KBM-7 (cell line): ENCODE measurements at places on chromosomes 12 and 14.

GRCh38 chr12:47867495-47867941 is 37.3 kb downstream of the VDR start:
- DNase-seq: peak; percentile 47

DNA sequence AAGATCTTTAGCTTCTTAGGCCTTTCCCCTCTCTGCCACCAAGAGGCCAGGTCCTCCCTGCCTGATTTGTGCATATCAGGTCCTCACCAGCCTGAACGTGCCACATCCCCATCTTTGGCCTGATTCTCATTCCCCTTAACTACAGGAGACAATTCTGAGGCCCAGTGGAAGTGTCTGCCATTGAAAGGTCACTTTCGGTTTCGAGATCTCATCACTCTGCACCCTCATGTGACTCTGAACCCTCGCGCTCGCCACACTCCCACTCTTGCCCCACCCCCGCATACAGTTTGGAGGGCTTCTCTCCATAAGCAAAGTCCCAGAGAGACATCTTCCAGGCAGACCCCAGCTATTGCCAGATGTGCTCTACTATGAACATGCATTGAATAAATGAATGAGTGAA is 189.0 kb downstream of the NTF3 start:
- no peak for DNase-seq

- DNase-seq: no peak
Observed at GRCh38 chr12:41515953-41516352, 327.8 kb downstream of the PDZRN4 start.

DNA sequence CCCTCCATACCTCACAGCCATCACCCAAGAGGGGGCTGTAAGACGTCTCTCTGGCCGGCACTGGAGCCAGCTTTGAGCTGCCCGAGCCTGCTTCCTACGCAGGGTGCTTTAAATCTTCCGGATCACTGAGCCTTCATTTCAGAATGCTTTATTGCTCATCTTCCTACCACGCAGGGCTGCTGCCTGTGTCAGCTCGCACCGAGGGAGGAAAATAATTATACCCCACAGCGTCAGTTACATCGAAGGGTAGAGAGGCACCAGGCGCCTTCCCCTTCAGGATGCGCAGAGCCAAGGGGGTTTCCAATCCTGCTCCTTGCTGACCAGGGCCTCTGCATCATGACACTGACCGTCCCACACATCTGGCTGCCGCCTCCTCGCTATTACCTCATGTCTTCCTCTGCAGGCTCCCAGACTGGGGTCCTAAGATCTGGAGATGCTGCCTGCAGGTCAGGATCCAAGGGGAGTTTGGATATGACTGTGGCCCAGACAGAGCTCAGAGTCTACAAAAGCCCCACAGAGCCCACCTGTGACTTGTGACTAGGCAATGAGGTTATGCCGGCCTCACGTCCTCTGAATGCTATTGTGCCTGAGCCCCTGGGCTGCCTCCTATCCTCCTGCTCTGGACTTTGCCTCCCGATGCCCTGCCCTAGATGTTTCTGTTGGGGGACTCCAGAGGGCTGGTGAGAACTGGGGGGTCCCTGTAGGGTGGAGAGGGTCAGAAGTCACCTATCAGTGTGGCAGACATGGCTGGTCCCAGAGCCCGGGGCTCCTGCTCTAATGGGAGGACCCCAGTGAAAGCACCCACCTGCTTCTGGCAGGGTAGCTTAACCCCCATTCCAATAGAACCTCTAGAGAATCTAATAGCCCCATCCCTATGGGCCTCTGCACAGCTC is 220.3 kb upstream of the RTL1 start:
- no peak for DNase-seq

GRCh38 chr14:36383767-36384431 is 63.5 kb upstream of the MBIP start:
- no peak for DNase-seq

DNA sequence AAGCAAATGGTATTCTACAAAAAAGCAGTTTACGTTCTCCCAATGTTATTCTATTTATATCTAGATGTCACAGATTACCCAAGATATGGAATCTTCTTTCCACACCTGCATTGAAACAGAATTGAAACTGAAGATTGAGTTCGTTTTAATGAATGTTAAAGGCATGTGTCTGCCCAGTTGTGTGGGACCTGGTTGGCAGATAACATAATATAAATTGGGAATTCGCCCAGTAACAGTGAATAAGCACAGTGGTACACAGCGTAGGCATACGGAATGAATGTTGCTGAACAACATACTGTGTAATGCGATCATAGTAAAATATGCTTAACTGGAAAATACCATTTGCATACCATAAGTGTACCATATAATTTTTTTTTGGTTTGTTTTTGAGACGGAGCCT is 4.3 kb downstream of the KHNYN start:
- DNase-seq: no peak

DNA sequence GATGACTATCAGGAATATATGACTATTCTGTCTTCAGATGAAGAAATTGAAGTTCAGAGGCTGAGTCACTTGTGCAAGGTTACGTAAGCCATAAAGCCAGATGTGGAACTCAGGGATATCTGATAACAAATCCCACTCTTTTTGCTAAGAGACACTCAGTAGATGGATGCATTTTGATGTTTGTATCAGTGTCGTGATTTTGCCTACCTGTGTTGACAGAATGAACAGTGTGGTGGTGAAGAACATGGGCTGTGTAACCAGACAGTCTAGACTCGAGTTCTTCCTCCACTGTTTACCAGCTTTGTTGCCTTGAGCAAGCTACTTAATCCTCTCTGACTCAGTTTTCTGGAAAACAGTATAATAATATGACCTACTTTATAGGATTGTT is 93.9 kb downstream of the DAAM1 start:
- DNase-seq: no peak

DNA sequence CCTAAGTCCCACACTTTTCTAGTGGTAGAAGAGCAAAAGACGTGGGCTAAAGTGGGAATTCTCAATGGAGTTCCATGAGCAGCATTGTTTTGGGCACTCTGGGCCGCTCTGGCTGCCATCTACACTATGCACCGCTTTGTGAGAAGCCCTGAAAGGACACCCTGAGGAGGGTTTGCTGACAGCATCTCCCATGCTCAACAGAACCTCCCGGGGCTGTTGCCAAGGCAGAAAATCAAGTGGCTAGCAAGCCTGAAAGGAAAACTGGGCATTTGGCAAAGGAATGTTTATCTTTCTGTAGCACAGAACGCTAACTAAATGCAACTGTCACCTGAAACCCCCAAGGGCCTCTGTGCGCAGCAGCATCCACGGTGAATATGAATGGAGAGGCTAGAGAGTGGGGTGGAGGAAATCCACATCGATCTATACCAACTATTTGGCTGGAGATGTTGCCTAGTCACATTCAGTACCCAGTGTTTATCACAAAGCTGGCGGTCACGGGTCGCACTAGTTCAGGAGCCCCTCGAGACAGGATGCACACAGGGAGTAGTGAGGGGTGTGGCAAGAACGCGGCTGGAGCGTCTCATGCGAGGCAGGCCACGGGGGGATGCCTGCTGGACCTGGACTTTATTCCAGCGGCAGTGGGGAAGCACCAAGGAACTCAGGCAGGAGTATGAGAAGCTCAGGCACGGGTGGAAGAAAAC is 14.2 kb downstream of the APPL2 start:
- DNase-seq: no peak

DNA sequence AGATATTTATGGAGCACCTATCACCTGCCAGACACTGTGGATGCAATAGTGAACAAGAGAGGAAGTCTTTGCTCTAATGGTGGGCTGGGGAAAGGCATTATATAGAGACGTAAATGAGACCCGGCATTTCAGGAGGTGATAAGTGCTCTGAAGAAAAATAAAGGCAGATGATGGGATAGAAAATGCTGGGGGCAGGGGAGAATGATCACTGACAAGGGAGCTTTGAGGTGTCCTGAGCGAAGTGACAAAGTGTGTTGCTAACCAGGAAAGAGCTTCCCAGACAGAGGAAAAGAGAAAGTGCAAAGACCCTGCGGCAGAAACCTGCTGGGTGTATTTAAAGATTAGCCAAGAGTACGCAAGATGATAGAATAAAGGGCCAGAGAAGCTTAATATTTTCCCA is 1096.1 kb downstream of the BCL11B start:
- no peak for DNase-seq

- no peak for DNase-seq
Observed at GRCh38 chr12:52063981-52064649, 5.7 kb upstream of the ATG101 start.

DNA sequence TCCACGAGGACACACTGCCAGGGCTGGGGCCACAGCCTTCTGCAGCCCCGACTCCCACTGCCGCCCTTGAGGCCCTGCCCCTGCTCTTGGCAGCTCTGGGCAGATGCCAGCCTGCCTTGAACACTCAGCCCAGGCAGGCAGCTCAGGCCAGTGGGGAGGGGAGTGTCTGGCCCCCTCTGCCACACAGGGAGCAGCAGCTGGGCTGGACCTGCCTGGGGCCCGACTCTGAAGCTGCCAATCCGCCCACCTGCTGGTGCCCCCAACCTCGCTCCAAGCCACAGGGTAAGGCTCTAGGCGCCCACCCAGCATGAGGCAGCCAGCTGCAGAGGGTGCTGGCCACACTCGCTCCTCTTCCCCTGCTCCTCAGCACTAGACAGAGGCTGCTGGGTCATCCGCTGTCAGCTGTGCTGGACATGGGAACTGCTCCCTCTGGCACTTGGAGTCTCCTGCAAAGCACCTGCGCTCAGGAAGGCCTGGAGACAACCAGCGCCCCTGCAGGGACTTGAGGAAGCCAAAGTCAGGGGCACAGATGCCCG is 24.6 kb upstream of the NUDT14 start:
- DNase-seq: no peak

DNA sequence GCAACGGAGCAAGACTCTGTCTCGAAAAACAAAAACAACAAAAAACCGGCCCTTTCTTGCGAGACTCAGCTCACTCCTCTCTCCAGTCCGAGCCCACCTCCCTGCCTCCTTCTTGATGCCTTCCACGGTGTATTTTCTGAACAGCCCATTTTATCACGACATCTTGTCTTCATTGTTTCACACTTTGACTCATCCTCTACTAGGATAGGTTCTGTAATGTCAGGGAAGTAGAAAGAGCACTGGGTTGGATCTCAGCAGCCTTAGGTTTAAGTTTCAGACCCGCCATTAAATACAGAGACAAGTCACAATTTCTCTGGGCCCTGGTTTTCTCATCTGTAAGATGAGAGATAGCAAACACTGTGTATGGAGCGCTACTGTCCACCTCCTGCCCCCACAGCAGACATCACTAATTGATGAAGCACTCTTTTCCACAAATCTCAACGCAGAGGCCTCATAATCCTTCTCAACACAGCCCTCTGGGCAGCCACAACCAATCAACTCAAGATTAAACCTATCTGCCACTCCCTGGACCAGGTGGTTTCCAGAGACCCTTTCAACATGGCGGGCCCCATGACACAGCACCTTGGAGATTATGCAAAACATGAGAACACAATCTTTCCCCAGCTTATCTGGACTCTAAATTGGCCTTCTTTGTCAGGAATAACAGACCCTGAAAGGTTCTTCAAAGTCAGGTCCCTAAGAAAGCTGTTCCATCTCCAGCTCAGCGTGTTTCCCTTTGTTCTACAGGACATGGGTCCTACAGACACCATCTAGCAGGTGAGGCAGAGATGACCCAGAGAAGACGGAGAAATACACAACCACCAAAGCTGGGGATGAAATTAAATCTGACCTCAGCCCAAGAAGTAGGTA is 35.6 kb downstream of the CCDC88C start:
- no peak for DNase-seq

DNA sequence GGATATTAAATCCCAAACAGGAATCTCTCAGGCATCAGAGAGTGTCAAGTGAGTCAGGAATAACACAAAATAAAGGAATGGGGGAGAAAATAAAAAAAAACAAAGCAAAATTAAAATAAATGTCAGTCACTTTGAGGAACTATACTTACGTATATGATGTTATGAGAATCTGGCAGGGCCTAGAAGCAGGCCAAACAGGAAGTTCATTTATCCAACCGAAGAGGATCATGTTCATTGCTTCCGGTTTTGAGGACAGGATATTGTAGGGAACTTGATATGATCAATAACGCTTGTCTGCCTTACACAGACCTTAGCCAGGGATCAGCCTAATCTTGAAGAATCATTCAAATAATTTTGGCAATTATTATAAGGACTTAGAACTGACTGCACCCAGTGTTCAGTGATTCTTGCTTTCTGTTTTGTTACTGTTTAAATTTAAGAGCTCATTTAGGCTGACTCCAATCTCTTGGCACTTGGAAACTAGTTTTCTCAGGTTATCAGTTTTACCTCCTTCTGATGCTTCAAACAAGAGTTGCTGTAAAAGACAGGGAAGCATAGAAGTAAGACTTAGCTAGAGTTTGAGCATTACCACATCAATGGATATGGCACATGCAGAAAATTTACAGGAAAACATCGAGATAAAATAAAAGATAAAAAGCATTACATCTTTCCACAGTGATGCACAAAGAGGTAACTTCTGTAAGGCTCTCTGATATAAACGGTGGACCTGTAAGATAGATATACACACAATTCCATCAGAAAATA is 53.4 kb downstream of the ZFC3H1 start:
- DNase-seq: peak; percentile 72
